ENCODE measurements at places on chromosomes 5 and 9. TPM values are rescaled to one million over a fixed set of nuclear protein-coding genes. Genes with fewer than 3 reads are reported as not detected.

DNA sequence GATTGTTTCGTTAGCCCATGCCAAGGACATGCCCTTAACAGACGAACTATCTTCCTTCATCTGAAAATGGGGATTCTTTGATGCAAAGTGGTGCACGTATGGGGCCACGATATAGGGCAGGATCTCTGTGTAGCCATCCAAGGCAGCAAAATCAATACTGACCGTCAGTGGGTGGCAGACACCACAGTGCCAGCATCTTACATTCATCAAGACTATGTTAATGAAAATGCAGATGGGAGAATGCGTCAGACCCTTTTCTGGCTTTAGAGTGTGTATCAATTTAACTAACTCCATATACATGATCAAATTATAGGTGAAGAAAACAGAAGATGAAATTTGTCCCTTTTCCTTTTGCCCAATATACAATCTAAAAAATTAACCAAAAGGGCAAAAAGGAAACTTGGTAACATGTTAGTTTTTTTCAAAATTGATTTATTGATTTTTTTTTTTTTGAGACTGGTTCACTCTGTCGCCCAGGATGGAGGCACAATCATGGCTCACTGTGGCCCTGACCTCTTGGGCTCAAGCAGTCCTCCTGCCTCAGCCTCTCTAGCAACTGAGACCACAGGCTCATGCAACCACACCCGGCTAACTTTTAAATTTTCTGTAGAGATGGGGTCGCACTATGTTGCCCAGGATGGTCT, 169.2 kb upstream of the SPRY4 start:
- peaks cover 42% of the 10 kb centered on the region for H3K4me1 ChIP-seq
- H3K27ac ChIP-seq = no peak overlapping the region
- no peaks in the 10 kb centered on the region for H3K36me3 ChIP-seq
- H3K4me3 ChIP-seq = no peak overlapping the region
- DNase-seq = no peak
- H3K27me3 ChIP-seq = no peaks in the 10 kb centered on the region

The FST gene
- total RNA-seq = 38.6 TPM

- DNase-seq = no peak
- no peaks in the 10 kb centered on the region for H3K4me1 ChIP-seq
- H3K27me3 ChIP-seq = no peaks in the 10 kb centered on the region
- no peak overlapping the region for H3K4me3 ChIP-seq
These were observed 368.1 kb downstream of the TLE4 start for GRCh38 chr9:79939819-79940218.

The IFNW1 gene
- not detected for total RNA-seq

The CAMK4 gene
- total RNA-seq = not detected

GRCh38 chr5:43514471-43514815, 505 bp downstream of the C5orf34 start:
- DNase-seq = peak; percentile 21
- peak overlapping the region; percentile 83 for H3K27ac ChIP-seq
- peaks cover 32% of the 10 kb centered on the region for H3K4me1 ChIP-seq
- H3K36me3 ChIP-seq = no peaks in the 10 kb centered on the region
- peak overlapping the region; percentile 74 for H3K4me3 ChIP-seq
- H3K27me3 ChIP-seq = no peaks in the 10 kb centered on the region

DNA sequence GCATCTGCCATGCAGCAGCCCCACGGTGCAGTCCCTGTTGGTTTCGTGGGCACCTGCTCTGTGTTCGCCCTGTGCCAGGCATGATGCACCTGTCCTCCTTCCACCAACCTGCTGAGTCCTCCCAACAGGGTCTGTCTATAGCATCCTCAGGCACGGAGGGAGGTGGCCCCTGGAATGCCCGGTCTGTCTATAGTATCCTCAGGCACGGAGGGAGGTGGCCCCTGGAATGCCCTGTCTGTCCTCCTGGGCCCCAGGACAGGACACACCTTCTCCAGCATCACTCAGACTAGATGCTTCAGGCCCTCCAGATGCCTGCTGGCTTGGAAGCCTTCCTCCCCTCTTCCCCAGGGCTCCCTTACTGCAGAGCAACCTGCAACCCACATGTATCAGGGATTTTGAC, 9.9 kb upstream of the PHYHD1 start:
- peaks cover 65% of the 10 kb centered on the region for H3K4me1 ChIP-seq
- peaks cover 53% of the 10 kb centered on the region for H3K36me3 ChIP-seq
- H3K4me3 ChIP-seq = no peak overlapping the region
- peak overlapping the region; percentile 70 for H3K27ac ChIP-seq

- H3K4me1 ChIP-seq = peaks cover 10% of the 10 kb centered on the region
- no peak for DNase-seq
- no peak overlapping the region for H3K27ac ChIP-seq
- H3K27me3 ChIP-seq = no peaks in the 10 kb centered on the region
- no peak overlapping the region for H3K4me3 ChIP-seq
These were observed 51.2 kb downstream of the DIAPH1 start for GRCh38 chr5:141567513-141568117.

- no peaks in the 10 kb centered on the region for H3K4me1 ChIP-seq
- no peak overlapping the region for H3K4me3 ChIP-seq
- no peaks in the 10 kb centered on the region for H3K27me3 ChIP-seq
- H3K36me3 ChIP-seq = no peaks in the 10 kb centered on the region
These were observed 431.6 kb downstream of the PRR16 start for GRCh38 chr5:120895660-120896059.

The COL15A1 gene
- total RNA-seq = not detected

The COL23A1 gene
- not detected for total RNA-seq

GRCh38 chr5:57681942-57682341, 199.3 kb upstream of the ACTBL2 start:
- H3K36me3 ChIP-seq = no peaks in the 10 kb centered on the region
- peaks cover 3% of the 10 kb centered on the region for H3K4me1 ChIP-seq
- H3K27ac ChIP-seq = no peak overlapping the region
- no peaks in the 10 kb centered on the region for H3K27me3 ChIP-seq

The PCDHGC4 gene
- total RNA-seq = not detected

DNA sequence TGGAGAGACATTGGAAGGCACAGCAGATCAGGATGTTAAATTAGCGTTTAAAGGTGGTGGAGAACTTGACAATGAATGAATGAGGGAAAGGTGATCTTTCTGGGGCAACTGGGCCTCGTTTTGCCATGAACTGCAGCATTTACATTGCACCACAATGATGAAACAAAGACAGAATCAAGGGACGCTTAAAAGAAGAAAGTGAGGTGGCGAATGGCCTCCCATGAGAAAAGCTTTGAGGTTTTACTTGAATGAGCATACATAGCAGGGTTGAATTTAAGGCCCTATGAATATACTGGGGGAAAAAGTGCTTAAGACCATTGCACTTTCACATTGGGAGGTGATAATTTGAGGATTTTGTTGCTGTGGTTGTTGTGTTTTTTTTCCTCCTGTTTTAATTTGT, 476.4 kb downstream of the ISL1 start:
- no peaks in the 10 kb centered on the region for H3K36me3 ChIP-seq
- no peak overlapping the region for H3K27ac ChIP-seq
- DNase-seq = no peak
- H3K27me3 ChIP-seq = no peaks in the 10 kb centered on the region
- H3K4me1 ChIP-seq = no peaks in the 10 kb centered on the region
- H3K4me3 ChIP-seq = no peak overlapping the region

The PCDHB12 gene
- 0.04 TPM for total RNA-seq

DNA sequence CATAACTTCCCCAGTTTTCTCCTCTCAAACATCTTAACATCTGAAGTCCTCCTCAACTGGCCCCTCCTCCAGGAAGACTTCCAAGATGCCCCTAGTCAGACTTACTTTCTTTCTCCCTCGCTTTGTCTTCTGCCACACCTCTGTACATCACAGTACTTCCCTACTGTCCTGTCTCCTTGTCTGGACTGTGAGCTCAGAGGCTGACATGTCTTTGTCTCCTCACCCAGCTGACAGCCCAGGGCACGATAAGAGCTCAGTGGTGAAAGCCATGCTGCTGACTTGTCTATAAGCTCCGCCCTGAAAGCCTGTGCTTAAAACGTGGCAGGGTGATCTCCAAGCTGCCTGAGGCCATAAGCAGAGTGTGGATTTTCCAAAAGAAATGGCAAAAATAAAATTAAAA, 33.0 kb upstream of the SLC25A51 start:
- no peaks in the 10 kb centered on the region for H3K27me3 ChIP-seq
- no peak overlapping the region for H3K27ac ChIP-seq

DNA sequence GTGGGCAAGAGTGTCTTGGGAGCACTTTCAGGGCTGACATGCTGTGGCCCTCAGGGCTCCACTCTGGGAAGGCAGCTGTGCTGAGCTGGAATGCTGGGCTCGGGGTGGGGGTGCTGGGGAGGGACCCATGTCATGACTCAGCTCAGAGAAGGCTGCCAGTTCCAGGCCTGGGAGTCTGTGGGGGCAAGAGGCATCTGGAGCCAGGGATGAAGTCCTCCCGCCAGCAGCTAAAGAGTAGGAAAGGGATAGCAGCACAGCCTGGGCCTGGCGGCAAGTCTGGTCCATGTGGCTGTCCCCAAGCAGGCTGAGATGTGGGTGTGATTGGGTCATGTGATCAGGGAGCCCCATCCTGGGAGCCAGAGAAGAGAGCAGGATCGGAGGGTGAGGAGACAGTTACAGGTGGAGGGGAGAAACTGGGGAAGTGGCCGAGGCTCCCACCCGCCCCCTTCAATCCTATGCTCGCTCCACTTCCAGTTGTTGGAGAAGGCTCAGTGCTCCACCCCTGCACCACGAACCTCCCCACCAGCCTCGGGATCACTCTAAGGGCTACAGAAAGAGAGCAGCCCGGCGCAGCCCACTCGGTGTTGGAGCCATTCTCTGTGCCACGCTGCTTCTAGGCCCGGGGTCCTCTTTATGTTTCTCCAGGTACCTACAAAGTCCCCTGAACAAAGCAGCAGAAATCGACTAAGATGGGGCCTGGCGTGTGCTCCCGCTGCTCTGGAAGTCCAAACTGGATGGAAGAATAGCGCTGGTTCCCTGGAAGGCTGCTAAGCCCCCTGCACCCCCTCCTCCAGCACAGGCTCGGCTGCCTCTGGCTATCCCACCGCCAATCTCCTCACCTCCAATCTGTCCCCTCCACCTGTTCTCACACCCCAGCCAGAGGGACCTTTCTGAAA, 12.0 kb downstream of the PDGFRB start:
- H3K4me1 ChIP-seq = peaks cover 91% of the 10 kb centered on the region
- peak overlapping the region; percentile 62 for H3K27ac ChIP-seq
- no peaks in the 10 kb centered on the region for H3K36me3 ChIP-seq
- H3K4me3 ChIP-seq = no peak overlapping the region
- H3K27me3 ChIP-seq = no peaks in the 10 kb centered on the region

DNA sequence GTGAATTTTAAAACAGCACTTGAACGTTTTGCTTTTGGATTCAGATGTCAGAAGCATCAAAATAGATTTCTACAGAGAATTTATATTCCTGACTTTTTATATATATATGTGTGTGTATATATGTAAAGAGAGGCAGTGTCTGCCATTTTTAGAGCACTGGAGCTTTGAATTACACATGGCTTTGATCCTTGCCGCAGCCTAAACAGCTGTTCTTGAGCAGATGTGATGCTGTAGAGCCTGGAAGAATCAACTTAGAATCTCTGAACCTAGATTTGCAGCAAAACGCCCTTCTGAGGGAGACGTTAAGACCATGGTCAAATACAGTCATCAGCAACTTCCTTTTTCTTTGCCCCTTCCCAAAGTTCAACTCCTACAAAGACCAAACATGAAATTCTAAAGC, 21.7 kb upstream of the C5orf47 start:
- peaks cover 66% of the 10 kb centered on the region for H3K4me1 ChIP-seq
- no peak overlapping the region for H3K4me3 ChIP-seq
- no peaks in the 10 kb centered on the region for H3K36me3 ChIP-seq
- H3K27ac ChIP-seq = peak overlapping the region; percentile 9

The FBXL17 gene
- 7.9 TPM for total RNA-seq

DNA sequence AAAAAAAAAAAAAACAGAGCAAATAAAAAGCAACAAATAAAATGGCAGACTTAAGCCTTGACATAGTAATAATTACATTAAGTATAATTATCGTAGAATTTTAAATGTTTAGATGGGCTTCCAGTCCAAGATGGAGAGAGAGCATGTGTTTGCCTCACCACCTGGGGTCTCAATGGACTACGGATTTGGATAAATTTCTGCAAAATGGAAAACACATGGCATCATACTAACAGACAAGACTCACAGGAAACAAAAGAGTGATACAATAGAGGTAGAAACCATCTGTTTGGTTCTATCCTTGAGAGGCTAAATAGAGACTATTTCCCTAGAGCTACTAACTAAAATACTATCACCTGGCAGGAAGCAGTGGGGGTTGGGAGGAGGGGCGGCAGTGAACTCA, 144.3 kb downstream of the MUSK start:
- H3K27me3 ChIP-seq = no peaks in the 10 kb centered on the region
- no peak for DNase-seq
- no peak overlapping the region for H3K4me3 ChIP-seq
- no peaks in the 10 kb centered on the region for H3K36me3 ChIP-seq

- H3K36me3 ChIP-seq = no peaks in the 10 kb centered on the region
- H3K4me3 ChIP-seq = no peak overlapping the region
- no peaks in the 10 kb centered on the region for H3K4me1 ChIP-seq
These were observed 502 bp downstream of the NSD1 start for GRCh38 chr5:177133853-177134696.

DNA sequence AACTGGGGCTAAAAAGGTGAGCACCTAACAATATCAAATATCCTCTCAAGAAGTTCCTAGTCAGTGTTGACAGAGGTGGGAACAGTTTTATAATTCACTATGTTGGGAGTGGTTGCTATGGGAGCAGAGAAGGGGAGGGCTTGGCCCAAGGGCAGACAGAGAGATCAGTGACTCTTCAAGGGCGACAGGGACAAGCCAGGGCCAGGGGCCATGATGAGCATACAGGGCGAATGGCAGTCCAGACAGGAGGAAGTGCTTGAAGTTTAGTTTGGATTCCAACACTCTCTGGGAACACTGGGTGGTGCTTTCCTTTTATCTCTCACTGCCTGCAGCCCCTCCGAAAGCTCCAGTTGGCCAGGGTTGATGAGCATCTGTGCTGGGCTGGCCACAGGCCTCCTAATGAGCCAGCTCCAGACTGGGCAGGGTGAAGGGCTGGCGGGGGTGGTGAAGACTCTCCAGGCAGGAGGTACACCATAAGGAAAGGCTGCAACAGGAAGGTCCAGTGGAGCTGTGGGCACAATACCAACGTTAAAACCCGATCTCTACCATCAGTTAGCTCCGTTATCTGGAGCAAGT, 111.3 kb downstream of the TMEM174 start:
- no peak for DNase-seq
- H3K4me3 ChIP-seq = no peak overlapping the region
- no peaks in the 10 kb centered on the region for H3K36me3 ChIP-seq
- no peak overlapping the region for H3K27ac ChIP-seq

GRCh38 chr5:39019254-39019653, 54.9 kb downstream of the RICTOR start:
- peaks cover 12% of the 10 kb centered on the region for H3K4me1 ChIP-seq
- no peaks in the 10 kb centered on the region for H3K27me3 ChIP-seq
- no peaks in the 10 kb centered on the region for H3K36me3 ChIP-seq
- H3K4me3 ChIP-seq = no peak overlapping the region
- no peak for DNase-seq
- H3K27ac ChIP-seq = no peak overlapping the region

GRCh38 chr9:99472240-99472915, 250.3 kb downstream of the SEC61B start:
- no peaks in the 10 kb centered on the region for H3K4me1 ChIP-seq
- no peak for DNase-seq
- H3K36me3 ChIP-seq = no peaks in the 10 kb centered on the region
- no peak overlapping the region for H3K27ac ChIP-seq
- H3K4me3 ChIP-seq = no peak overlapping the region
- no peaks in the 10 kb centered on the region for H3K27me3 ChIP-seq

- 0 out of 2 replicates have a peak overlapping the region, but pooled peaks have one; percentile 65 for H3K4me3 ChIP-seq
- H3K36me3 ChIP-seq = no peaks in the 10 kb centered on the region
- no peak overlapping the region for H3K27ac ChIP-seq
- H3K4me1 ChIP-seq = peaks cover 66% of the 10 kb centered on the region
These were observed 6.2 kb downstream of the PHF2 start for GRCh38 chr9:93582550-93582949.

GRCh38 chr5:1231354-1231905, 6.2 kb downstream of the SLC6A18 start:
- DNase-seq = no peak
- no peak overlapping the region for H3K4me3 ChIP-seq
- peaks cover 18% of the 10 kb centered on the region for H3K27me3 ChIP-seq
- H3K4me1 ChIP-seq = no peaks in the 10 kb centered on the region
